ENCODE measurements at places on chromosomes 11 and 22.

DNA sequence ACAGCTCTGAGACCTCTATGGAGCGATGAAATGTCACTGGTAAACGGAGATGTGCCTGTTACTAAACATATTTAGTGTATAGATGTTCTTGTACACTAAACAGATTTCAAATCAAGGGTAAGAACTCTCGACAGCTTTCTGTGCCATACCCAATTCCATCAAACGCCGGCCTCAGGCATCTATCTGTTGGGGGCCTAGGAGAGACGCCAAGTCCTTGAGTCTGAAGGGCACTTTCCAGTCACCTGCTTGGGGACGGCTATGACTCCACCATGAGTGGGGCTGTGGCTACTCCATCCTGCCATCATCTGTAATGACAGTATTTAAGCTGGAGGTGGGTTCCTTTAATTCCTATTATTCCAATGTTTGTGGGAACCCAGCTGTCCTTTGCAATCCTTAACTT, 87.8 kb downstream of the SHANK2 start:
- no peak for DNase-seq

- DNase-seq: no peak
These were observed 4.2 kb upstream of the RASGRP2 start for GRCh38 chr11:64747961-64748665.

GRCh38 chr11:72430741-72431570, 3.4 kb downstream of the CLPB start:
- DNase-seq: peak; percentile 16

DNA sequence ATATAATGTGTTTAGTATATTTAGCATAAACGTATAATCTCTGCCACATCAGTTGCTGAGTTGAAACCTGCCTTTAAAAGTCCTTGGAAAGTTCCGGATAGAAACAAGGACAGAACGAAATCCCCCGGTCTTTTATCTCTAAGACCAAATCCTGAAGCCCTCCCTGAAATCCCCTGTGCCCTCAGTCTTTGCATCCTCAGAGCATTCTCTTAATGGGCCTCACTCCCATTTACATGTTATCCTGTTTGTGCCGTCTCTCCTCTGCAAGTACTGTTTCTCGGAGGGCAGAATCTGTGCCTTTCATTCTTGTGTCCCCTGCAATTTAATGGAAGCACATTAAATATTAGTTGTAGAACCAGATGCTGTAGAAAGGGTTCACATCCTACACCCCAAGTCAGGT, 56.0 kb downstream of the ZNRF3 start:
- no peak for DNase-seq

DNA sequence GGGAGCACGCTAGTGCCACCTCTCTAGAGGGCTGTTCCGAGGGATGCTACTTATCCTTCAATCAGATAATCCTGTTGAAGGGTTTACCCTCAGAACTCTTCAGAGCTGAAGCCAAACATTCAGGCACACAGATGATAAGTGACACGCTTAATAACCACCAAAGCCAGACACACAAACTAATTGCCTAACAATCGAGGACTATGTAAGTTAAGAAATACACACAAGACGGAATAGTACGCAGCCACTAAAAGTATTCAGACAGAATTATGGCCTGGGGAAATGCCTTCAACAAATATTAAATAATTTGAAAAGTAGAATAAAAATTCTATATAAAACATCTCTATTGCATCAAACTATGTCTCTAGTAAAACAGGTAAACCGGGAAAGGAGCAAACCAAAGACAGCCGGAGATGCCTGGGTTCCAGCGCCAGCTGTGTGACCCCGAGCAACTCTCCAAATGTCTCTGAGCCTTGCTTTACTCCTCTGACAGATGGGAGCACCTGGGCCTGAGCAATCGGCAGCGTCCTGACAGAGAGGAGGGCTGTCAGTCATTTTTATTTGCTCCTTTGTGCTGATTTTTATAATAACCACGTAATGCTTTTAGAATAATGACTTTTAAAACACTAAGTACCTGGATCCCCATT, 11.3 kb downstream of the LRFN4 start:
- no peak for DNase-seq

- DNase-seq: no peak
These were observed 13.4 kb upstream of the GRK2 start for GRCh38 chr11:67252831-67253239.

DNA sequence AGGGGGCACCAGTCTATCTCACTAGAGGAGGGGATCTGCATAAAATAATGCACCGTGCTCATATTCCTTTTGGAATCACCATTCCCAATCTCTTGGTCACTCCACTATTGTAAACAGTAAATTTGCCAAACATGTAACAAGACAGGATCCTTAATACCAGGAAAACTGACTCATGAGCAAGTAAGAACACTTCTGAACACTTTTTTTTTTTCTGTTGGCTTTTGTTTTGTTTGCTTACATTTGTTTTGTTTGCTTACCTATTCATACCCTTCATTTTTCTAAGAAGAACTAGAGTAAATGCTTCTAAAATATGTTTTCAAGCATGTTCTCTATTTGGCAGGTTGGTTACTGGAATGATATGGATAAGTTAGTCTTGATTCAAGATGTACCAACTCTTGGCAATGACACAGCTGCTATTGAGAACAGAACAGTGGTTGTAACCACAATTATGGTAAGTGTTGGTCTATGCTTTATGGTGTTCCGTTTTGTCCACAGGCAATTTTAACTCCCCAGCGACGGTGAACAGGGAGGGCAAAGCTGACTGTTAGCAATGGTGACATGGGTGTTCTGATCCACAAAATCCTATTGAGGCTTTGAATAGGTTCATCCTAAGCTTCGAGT, 111.8 kb downstream of the MSANTD4 start:
- DNase-seq: no peak

GRCh38 chr22:39068033-39068785, 8.9 kb upstream of the APOBEC3G start:
- no peak for DNase-seq

- no peak for DNase-seq
These were observed 148.4 kb downstream of the ME3 start for GRCh38 chr11:86523738-86524619.

- no peak for DNase-seq
These were observed 181.4 kb downstream of the ETS1 start for GRCh38 chr11:128405714-128406662.

DNA sequence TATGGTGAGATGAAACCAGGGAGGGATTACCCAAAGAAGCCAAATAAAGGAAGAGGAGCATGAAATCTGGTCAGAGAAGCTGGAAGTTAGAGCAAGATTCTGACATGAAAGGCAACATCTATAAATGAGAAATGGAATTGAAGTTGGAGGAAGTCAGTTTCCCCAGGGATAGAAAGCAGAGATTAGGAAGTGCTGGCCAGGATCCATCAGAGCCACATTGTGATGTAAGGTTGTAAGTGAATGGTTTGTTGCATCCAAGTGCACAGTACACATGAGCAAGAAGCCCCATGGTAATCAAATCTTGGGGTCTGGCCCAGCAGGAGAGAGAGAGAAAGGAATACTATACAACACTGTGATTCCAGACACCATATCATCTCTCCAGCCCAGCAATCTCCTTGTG, 6.6 kb upstream of the NLRP10 start:
- no peak for DNase-seq

DNA sequence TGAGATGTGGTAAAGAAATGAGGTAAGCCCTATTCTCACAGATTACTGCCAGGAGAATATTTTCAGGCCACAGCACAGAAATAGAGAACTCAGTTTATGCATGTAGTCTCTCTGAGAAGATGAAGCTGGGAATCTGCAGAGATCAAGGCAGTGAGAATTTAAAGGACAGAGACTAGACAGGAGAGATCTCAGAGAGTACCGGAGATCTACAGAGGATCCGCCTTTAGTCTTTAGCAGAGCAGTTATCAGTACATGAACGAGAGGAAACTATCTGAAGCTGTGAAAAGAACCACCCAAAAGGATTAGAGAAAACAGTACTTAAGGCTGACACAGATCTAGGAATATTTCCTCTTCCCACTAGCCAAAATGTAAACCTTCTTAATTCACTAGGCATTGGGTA, 101.5 kb downstream of the DLG2 start:
- DNase-seq: no peak

DNA sequence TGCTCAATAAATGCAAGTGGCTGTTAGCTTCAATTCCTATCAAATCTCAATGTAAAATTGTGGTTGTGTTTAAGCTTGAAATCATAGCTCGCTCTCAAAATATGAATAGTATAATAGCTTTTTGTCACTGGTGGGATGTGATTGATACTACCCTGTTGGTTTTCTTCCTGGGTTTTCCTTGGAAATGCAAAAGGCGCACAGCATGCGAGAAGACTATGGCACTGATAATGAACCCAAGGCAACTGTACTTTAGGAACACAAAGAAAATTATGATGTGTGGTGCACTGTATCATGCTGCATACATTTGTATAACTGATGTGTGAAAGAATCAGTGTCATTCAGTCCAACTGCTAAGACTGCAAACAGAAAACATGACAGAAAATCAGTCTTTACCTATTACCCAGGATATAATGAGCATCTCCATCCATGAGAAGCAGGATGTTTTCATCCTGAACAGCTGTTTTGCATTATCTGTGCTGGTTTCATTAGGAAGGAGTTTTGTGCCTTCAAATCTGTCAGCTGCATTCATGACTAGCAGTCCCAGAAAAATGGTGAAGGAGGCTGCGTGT, 101.2 kb downstream of the TRPC6 start:
- DNase-seq: no peak

GRCh38 chr11:129148487-129148886, 43.6 kb downstream of the ARHGAP32 start:
- DNase-seq: no peak

DNA sequence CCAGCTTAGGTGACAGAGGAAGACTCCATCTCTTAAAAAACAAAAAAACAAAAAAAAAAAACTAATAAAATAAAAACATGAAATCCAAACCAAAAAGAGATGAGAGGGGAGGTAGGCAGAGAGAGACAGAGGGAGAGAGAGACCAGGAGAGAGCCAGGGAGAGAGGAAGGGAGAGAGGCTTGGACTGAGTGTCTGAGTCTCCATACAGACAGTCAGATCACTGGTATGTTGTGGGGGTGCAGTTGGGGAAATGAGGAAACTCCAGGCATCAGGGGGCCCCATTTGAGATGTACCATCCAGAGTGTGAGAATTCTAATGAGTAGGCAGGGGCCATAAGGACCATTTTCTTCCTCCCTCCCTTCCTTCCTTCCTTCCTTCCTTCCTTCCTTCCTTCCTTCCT, 53.1 kb upstream of the SEPTIN5 start:
- no peak for DNase-seq

DNA sequence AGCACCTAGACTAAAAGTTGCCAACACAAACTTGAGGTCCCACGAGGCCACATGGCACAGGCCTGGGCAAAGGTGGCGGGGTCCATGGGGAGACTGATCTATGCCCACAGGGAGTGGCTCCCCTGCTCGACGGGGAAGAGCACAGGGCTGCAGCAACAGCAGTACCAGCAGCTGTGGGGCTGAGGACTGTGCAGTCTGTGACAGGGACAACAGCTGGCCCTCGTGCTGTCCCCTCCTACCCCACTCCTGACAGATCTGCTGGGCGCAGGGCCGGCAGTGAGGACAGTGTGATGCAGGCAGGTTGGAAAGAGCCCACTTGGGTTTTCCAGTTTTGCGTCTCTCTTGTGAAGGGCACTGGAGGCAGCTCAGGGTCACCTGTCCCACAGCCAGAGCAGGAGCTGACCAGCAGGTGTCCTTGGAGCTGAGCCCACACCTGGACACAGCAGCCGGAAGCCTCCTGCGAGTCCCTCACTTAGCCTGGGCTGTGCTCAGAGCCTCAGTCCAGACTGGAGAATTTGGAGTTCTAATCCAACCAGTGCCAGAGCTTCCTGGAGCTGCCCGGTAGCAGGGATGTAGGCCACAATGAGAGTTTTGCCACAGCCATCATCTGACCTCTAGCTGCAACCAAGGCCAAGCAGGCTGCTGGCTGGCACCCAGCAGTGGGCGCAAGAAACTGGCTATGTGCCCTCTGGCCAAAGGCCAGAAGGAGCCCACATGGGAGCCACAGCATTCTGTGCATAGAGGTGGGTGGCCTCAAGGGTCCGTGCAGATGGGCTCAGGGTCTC, 3.6 kb upstream of the GAS2L1 start:
- no peak for DNase-seq

DNA sequence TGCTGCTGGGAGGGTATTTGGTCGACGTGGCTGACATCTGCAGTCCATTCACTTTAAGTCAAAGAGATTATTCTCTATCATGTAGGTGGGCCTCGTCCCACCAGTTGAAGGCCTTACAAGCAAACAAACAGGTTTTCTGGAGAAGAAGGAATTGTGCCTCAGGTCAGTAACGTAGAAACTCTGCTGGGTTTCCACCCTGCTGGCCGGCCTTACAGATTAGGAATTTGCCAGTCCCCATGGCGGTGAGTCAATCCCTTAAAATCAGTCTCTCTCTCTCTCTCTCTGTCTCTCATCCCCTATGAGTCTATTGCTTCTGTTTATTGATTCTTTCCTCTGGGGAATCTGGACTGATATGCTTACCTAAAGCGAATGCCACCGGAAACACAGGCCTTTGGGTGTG, 75.4 kb upstream of the FGF3 start:
- DNase-seq: no peak

- peak; percentile 65 for DNase-seq
These were observed at the start of gene MYRF for GRCh38 chr11:61752117-61752924. Gene MYRF, plus strand, starts transcription at chr11:61752636. Its CDS starts 109 bp downstream, at chr11:61752745.

DNA sequence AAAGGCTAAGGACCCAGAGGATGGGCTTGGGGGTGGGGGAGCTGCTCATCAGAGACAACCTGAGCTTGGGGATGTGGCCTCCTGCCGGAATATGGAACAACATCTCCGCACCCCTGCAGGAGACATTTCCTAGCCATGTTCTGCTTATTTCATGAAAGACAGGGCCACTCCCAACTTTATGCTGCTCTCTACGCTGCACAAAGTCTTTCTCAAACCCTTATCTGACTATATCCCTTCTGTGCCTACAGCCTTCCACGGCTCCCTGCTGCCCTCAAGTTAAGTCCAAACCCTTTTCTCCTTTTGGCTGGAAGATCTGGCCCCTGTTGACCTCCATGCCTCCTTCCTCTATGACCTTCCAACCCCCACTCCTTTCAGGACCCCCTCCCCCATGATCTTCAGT, 562.0 kb downstream of the MN1 start:
- no peak for DNase-seq

GRCh38 chr22:42695294-42695693, 25.4 kb downstream of the A4GALT start:
- no peak for DNase-seq

GRCh38 chr22:44667276-44667675, 34.7 kb upstream of the PRR5 start:
- DNase-seq: no peak

- no peak for DNase-seq
These were observed 257.1 kb upstream of the CADM1 start for GRCh38 chr11:115761348-115761747.

DNA sequence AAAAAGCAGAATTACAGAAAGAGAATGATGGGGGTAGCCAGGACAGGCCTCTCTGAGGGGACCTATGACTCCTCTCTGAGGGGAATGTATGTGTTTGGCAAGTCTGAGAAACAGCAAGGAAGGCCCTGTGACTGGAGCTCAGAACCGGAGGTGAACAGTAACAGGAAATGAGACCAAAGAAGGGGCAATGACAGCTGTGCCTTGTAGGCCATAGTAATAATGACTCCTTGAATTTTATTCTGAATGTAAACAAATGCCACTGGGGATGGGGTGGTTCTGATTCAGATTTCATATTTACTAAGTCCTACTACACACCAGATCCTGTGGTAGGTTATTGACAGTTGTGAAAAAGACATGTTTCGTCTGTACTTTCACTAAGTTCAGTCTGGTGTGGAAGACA, 52.8 kb upstream of the APOA1 start:
- no peak for DNase-seq
